Left lobe of liver (tissue), 2 donors: ENCODE measurements at places on chromosomes 16 and 17. TPM values are rescaled to one million over a fixed set of nuclear protein-coding genes. Genes with fewer than 3 reads are reported as not detected.

The HSPB9 gene
- total RNA-seq, result 1.1 TPM

DNA sequence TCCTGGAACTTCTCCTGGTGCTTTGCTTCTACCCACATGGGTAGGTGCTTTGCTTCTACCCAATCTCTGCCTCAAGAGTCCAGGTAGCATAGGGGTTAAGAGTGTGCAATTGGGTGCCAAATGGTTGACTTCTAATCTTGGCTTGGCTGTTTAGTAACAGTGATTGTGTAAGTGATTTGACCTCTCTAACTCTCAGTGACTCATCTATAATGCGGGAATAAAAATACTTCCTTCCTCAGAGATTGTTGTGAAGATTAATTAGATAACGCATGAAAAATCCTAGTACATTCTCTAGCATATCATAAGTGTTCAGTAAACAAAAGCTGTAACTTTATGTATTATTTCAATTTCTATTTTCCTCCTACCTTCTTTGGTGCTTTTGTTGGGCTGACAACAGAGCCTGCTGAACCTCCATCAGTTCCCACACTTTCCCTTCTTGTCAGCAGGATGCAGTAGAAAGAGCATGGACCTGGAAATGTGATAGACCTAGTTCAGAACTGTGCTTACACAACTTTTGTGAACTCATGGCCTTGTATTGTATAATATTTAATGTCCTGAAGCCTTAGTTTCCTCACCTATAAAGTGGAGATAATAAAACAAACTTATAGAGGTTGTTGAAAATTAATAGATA is 72.9 kb upstream of the SMIM36 start:
- DNase-seq, result no peak

The WNK4 gene
- total RNA-seq, result 0.53 TPM

The SMIM22 gene
- total RNA-seq, result 0.60 TPM

The MEIOC gene
- total RNA-seq, result not detected

DNA sequence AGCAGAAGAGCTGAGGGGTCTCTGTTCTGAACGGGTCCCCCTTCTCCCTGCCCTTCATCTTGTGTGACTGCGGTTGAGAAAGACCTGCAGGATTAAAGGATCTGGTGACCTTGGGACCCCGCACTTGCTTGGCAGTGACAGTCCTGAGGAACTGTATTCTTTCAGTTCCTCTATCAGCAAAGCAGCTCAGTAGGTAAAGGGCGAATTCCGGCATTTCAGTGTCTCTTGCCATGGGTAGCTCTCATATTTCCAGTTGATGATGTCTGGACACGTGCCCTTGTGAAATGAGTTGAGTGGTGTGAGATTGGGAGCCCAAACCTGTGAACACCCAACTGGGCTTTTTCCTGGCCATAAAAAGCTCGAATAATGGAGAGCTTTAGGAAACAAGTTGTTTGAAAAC is 135.7 kb downstream of the PRKCA start:
- no peak for DNase-seq

The MYH1 gene
- total RNA-seq, result not detected

DNA sequence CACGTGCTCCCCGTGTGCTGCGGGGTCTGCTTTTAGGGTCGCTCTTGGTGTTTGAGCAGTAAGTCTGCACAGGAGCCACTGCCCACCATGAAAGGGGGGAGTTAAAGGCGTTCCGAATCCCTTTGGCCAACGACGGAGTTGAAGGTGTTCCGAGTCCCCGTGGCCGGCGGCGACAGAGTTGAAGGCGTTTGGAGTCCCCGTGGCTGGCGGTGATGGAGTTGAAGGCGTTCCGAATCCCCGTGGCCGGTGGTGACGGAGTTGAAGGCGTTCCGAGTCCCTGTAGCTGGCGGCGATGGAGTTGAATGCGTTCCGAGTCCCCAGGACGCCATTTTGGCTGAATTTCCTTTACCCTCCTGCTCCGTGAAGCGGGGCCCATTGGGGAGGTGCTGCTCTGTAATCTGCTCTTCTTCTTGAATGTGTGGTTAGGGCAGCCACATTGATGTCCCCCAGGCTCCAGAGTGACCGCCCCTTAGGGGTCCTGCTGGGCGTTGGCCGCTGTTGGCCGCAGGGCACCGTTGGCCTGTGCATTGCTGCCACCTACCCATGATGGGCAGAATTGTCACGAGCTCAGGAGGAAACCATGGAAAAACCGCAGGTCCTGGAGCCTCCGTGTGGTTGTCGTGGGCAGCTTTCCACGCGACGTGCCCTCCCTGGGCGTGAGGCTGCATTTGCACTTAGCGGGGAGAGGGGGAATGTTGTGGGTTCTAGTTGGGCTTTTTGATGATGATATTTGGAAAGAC is 73.7 kb upstream of the ZNF750 start:
- DNase-seq, result no peak

GRCh38 chr16:86158688-86159360 is 259.9 kb downstream of the IRF8 start:
- no peak for DNase-seq

The TBC1D3K gene
- not detected for total RNA-seq

The LLGL2 gene
- total RNA-seq, result 90.6 TPM

The MAPT gene
- 0.83 TPM for total RNA-seq

GRCh38 chr16:6132121-6132520 is 1034.5 kb upstream of the EEF2KMT start:
- no peak for DNase-seq

The SLC16A6 gene
- total RNA-seq, result 0.40 TPM

The TBC1D26 gene
- not detected for total RNA-seq

The UTP18 gene
- 10.0 TPM for total RNA-seq

GRCh38 chr16:52577130-52577706 is 30.3 kb upstream of the TOX3 start:
- no peak for DNase-seq

GRCh38 chr16:2184346-2184745 is 12.1 kb downstream of the CASKIN1 start:
- DNase-seq, result no peak

The GRB7 gene
- total RNA-seq, result 12.0 TPM

DNA sequence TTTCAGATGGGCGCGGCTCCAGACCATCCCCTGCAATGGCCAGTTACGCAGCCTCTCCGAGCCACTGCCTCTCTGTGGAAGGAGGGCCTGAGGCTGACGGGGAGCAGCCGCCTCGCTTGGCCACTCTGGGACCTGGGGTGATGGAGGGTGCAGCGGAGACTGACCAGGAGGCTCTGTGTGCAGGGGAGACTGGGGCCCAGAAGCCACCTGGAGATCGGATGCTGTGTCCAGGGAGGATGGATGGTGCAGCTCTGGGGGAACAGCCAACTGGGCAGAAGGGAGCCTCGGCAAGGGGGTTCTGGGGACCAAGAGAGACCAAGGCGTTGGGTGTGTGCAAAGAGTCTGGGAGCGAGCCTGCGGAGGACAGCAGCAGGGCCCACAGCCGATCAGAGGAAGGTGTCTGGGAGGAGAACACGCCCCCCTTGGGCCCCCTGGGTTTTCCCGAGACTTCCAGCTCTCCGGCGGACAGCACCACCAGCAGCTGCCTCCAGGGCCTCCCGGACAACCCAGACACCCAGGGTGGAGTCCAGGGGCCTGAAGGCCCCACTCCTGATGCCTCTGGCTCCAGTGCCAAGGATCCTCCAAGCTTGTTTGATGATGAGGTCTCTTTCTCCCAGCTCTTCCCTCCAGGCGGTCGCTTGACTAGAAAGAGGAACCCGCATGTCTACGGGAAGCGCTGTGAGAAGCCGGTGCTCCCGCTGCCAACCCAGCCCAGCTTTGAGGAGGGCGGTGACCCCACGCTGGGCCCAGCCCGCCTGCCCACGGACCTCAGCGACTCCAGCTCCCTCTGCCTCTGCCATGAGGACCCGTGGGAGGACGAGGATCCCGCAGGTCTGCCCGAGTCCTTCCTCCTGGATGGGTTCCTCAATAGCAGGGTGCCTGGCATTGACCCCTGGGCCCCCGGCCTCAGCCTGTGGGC is 17.4 kb upstream of the ZFPM1 start:
- no peak for DNase-seq

- DNase-seq, result no peak
These were observed 77.9 kb downstream of the KSR1 start for GRCh38 chr17:27533874-27534815.

DNA sequence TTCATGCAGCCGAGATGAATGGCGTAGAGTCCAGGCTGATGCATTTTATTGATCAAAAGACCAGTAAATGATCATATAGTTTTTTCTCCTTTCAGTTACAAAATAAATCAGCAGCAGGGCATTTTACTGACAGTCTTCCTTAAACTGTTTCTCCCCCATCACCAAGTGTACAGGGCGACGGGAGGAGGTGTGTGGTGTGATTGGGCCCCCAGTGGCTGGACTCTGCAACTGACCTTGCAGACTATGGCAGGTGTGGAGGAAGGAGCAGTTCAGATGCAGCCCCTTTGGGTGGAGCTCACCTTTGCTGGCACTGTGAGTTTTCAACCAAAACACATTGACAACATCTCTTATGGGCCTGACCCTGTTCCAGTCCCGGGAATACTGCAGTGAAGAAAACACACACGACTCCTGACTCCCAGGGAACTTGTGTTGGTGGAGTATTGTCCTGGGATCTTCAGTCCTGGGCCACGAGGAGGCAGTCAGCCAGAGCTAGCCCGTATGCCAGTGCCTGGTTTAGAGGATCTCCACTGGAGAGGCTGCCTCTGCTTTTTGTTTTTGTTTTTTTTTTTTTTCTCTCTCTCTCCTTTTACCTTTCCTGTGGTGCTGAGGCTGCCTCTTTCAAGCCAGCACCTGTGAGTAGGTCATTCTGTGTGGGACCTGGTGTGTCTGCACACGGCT is 29.8 kb downstream of the KIAA0513 start:
- DNase-seq, result no peak

The KRTAP4-4 gene
- not detected for total RNA-seq

The NPTX1 gene
- total RNA-seq, result 0.25 TPM

DNA sequence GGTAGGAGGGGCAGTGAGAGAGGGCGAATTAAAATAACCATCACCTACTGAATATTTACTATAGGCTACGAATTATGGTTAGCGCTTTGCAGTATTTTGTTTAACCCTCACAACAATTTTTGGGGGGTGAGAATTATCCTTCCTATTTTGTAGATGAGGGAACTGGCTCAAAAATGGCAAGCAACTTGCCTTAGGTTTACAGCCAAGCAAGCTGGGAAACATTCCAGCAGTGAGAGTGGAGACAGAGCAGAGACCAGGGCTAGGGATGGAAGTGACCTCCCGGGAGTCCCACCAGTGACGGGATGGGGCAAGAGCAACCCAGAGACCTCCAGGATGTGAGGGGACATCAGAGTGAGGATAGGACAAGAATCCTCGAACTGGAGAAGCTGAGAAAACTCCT is 352 bp upstream of the VMO1 start:
- no peak for DNase-seq

The P2RX5 gene
- not detected for total RNA-seq

GRCh38 chr17:51439395-51440229 is 179.3 kb downstream of the UTP18 start:
- DNase-seq, result peak; percentile 81

The XAF1 gene
- total RNA-seq, result 27.2 TPM

DNA sequence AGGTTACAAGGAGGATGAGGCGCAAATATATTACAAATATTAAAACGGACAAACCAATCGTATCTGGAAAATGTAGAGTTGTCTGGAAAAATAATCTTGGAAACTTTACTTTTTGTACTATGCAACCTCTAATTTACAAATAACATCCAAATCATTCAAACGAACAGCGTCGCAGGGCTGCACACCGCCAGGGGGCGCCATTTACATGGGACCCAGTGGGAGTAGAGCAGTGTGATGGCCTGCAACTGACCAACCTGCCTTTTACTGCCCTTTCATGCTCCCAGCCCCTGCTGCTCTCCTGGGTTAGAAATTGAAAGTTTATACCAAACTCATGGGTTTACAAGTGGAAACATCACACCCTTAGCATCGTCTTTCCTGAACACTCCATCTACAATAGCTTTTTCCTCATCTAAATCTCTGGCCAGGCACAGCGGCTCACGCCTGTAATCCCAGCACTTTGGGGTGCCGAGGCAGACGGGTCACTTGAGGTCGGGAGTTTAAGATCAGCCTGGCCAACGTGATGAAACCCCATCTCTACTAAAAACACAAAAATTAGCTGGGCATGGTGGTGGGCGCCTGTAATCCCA is 10.0 kb downstream of the PITPNC1 start:
- DNase-seq, result no peak

The CSH1 gene
- not detected for total RNA-seq

GRCh38 chr16:76459111-76459510 is 181.9 kb downstream of the CNTNAP4 start:
- no peak for DNase-seq

The TSPAN10 gene
- 1.5 TPM for total RNA-seq

The MMP28 gene
- total RNA-seq, result 0.45 TPM

DNA sequence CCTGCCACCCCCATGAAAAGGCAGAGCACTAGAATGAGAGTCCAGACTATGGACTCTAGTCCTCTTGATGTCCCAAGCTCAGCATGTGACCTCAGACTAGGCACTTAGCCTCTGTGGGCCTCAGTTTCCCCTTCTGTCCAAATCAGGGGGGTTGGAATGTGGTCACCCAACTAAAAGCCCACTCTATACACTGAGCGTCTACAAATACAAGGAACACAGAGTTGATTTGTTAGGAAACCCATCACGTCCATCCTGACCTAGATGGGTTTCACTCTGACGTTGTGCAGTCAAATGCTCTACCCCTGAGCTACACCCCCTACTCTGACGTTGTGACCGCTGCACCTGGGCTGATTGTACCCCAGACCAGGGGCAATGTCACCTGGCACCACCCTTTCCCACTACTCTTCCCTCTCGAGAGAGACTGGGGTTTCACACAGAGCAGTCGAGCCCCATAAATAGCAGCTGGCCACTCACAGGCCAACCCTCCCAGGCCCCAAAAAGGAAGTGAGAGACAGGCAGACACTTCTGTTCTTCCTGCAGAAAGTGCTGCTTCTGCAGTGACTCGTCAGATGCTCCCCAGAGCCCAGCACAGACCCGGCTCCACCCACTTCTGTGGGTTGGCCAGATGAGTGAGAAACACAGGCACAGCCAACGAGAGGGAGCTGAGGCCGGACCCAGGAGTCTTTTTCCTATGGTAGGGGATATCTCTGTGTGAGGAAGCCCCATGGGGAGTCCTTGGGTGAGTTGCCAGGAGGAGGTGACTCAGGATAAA is 16.1 kb upstream of the TNFRSF13B start:
- no peak for DNase-seq

The ZFPM1 gene
- total RNA-seq, result 14.6 TPM

GRCh38 chr16:51607201-51607651 is 456.2 kb upstream of the SALL1 start:
- no peak for DNase-seq

GRCh38 chr16:57976331-57976796 is 5.4 kb upstream of the CNGB1 start:
- DNase-seq, result no peak

GRCh38 chr17:7549401-7550055 is 670 bp downstream of the TNFSF12 start:
- DNase-seq, result no peak

DNA sequence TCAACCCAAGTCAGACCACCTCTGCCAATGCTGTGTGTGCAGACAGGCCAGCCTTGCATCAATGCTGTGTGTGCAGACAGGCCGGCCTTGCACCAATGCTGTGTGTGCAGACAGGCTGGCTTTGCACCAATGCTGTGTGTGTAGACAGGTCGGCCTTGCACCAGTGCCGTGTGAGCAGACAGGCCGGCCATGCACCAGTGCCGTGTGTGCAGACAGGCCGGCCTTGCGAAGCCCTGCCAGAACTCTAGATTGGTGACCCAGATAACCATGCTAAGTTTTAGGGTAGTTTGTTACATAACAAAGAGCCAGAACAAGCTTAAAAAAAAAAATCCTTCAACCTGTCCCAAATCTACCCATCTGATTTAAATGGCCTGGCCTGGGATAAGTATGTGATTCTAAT is 54.3 kb downstream of the ELAC2 start:
- peak; percentile 55 for DNase-seq
